ENCODE measurements at places on chromosomes 16 and 17. TPM values are rescaled to one million over a fixed set of nuclear protein-coding genes. Genes with fewer than 3 reads are reported as not detected.

Gene ZNF423
- total RNA-seq: 8.8 TPM

Gene RHBDF1
- 24.5 TPM for total RNA-seq

Gene GSG1L
- 0.19 TPM for total RNA-seq

Gene KRT20
- total RNA-seq: not detected

Gene KRT40
- not detected for total RNA-seq

Gene MPO
- 0.08 TPM for total RNA-seq

Gene KRT31
- not detected for total RNA-seq

Gene RUNDC3A
- 0.49 TPM for total RNA-seq

Gene ANKRD40CL
- not detected for total RNA-seq

Gene CNGB1
- not detected for total RNA-seq

Gene TBC1D3G
- total RNA-seq: not detected

Gene ACSM2B
- total RNA-seq: not detected

Gene DRC3
- total RNA-seq: 1.6 TPM

Gene TMC5
- not detected for total RNA-seq

Gene ACSM5
- 1.5 TPM for total RNA-seq

Gene ABCC11
- total RNA-seq: not detected

Gene IRF8
- 3.3 TPM for total RNA-seq

Gene SLC12A4
- 97.5 TPM for total RNA-seq

Gene SOCS3
- 12.2 TPM for total RNA-seq

Gene COIL
- total RNA-seq: 8.7 TPM

Gene CDH13
- total RNA-seq: 173 TPM

Gene TBC1D3K
- not detected for total RNA-seq

Gene ALDH3A1
- not detected for total RNA-seq

Gene C16orf89
- 3.5 TPM for total RNA-seq

Gene PRR11
- 1.5 TPM for total RNA-seq

Gene PYDC1
- total RNA-seq: not detected

Gene TBC1D3B
- 4.0 TPM for total RNA-seq

Gene GRIN2A
- total RNA-seq: 4.3 TPM

Gene HASPIN
- 0.22 TPM for total RNA-seq

Gene WFDC1
- total RNA-seq: 1.5 TPM

Gene MLYCD
- total RNA-seq: 48.2 TPM

Gene KCTD19
- total RNA-seq: not detected

Gene HS3ST2
- total RNA-seq: 0.11 TPM

Gene PIGQ
- 16.6 TPM for total RNA-seq

Gene SECTM1
- total RNA-seq: 4.9 TPM

Gene GCGR
- total RNA-seq: not detected

Gene GNG13
- not detected for total RNA-seq

Gene HBA2
- 86.1 TPM for total RNA-seq

Gene B4GALNT2
- total RNA-seq: not detected

Gene GRN
- 150 TPM for total RNA-seq

All from Right ventricle myocardium inferior (tissue), 1 donor.